ENCODE measurements at places on chromosomes 2 and 18. TPM values are rescaled to one million over a fixed set of nuclear protein-coding genes. Genes with fewer than 3 reads are reported as not detected.

The CTNNA2 gene
- total RNA-seq = not detected

The PLGLB1 gene
- 1.8 TPM for total RNA-seq

The PARD6G gene
- total RNA-seq = 10.9 TPM

DNA sequence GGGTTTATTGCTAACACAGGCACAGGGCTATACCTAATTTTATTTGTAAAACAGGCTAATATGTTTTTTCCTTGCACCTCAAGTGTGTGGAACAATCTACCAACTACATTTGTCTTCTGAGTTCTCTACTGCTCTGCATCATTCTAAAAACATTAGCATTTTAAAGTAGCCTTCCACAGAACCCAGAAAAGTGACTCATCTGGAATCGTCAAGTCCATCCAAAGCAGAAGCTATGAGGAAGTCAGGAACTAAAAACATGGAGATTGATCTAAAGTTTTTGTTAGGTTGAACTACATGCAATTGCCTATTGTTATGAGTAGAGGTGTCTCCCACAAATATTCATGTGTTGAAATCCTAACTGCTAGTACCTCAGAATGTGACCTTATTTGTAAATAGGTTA is 70.9 kb downstream of the SUCLG1 start:
- peaks cover 42% of the 10 kb centered on the region for H3K27me3 ChIP-seq
- H3K27ac ChIP-seq = no peak overlapping the region
- no peak overlapping the region for H3K4me3 ChIP-seq

DNA sequence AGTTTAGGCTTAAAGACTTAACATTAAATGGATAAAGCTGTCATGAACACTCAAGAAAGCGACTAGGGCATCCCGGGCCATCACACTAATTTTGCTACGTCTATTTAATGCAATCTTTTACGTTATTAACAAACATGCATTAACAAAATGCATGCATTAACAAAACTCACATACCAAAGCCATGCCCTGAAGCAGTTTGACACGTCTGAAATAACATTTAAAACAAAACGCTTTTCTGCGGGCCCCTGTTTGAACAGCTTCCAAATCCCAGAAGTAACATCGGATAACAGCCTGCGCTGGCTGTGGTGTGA is 458 bp downstream of the B4GALT6 start:
- DNase-seq = no peak
- peak overlapping the region; percentile 92 for H3K4me3 ChIP-seq
- peak overlapping the region; percentile 90 for H3K27ac ChIP-seq
- no peaks in the 10 kb centered on the region for H3K27me3 ChIP-seq
- peaks cover 27% of the 10 kb centered on the region for H3K4me1 ChIP-seq

- DNase-seq = no peak
- peaks cover 31% of the 10 kb centered on the region for H3K4me1 ChIP-seq
- no peak overlapping the region for H3K4me3 ChIP-seq
- H3K36me3 ChIP-seq = no peaks in the 10 kb centered on the region
Measured at GRCh38 chr2:217279140-217279539, 419.3 kb upstream of the TNP1 start.

GRCh38 chr2:863732-864450 is 86.8 kb upstream of the SNTG2 start:
- H3K27ac ChIP-seq = no peak overlapping the region
- H3K27me3 ChIP-seq = peaks cover 22% of the 10 kb centered on the region
- no peak for DNase-seq
- H3K4me3 ChIP-seq = no peak overlapping the region

DNA sequence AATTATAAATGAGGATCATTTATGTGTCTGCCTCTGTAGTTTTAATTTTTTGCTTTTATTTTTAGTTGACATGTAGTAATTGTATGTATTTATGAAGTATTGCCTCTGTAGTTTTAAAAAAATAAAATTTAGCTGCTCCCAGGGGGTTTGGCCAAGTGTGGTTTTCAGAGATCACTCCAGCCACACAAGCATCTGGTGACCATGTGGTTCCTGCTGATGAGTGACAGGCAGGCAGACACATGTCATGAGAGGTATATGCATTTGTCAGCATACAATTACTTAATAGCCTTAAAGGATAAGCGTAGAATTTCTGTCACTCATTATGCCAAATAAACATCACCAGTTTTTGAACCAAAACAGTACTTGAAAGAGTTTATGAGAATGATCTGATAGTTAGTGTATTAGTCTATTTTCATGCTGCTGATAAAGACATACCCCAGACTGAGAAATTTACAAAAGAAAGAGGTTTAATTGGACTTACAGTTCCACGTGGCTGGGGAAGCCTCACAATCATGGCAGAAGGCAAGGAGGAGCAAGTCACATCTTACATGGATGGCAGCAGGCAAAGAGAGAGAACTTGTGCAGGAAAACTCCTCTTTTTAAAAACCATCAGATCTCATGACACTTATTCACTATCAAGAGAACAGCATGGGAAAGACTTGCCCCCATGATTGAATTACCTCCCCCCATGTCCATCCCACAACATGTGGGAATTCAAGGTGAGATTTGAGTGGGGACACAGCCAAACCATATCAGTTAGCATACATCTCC is 29.6 kb downstream of the MREG start:
- no peak for DNase-seq
- no peaks in the 10 kb centered on the region for H3K27me3 ChIP-seq
- H3K4me1 ChIP-seq = peaks cover 7% of the 10 kb centered on the region
- peaks cover 2% of the 10 kb centered on the region for H3K36me3 ChIP-seq
- H3K27ac ChIP-seq = no peak overlapping the region

DNA sequence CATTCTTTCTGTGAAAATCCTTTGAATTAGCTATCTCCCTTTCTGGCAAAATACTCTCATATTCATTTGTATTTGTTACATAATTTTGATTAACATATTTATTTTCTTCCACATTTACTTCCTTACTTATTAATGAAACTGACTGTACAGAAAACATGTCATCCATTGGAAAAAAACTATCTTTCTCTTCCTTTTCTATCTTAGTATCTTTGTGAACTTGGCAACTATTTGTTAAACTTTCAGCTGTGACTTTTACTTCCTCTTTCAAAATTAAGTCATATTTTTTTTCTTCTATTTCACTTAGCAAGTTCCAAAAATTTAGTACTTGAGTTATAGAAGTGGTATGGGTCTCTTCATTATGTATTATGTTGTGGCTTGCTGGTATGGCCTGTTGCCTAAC is 2.6 kb downstream of the RAD51AP2 start:
- H3K4me3 ChIP-seq = no peak overlapping the region
- peaks cover 13% of the 10 kb centered on the region for H3K4me1 ChIP-seq
- no peaks in the 10 kb centered on the region for H3K36me3 ChIP-seq
- no peak for DNase-seq
- H3K27me3 ChIP-seq = peaks cover 54% of the 10 kb centered on the region
- H3K27ac ChIP-seq = no peak overlapping the region
